Forelimb muscle (tissue), 1 donor: ENCODE measurements at places on chromosomes 11 and 22. TPM values are rescaled to one million over a fixed set of nuclear protein-coding genes. Genes with fewer than 3 reads are reported as not detected.

The LRRC75B gene
- polyA plus RNA-seq, result 6.2 TPM

- DNase-seq, result no peak
Observed at GRCh38 chr22:17319546-17319945, 49.7 kb upstream of the CECR2 start.

The ACCS gene
- 25.5 TPM for polyA plus RNA-seq

DNA sequence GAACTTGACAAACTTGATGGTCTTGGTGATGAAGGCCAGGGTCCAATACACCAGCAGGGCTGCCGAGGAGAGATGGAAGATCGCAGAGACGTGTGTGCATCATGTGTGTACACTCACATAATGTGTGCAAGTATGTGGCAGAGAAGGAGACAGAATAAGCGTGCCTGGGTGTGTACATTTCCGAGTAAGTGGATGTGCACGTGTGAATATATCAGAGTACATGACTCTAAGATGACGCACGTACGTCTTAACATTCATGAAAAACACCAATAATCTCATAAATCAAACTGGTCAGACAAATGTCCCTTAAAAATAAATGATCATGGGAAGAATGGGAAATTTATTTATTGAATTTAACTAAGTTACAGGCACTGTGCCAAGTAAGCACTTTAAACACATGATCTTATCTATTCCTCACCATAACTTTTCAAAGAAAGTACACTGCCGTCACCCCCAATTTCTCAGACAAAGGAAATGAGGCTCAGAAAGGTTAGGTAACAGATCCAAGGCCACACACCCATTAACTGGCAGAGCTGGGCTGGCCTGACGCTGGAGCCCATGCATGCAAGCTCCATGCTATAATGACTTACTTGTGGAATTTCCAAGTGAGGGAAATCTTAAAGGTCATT is 13.0 kb downstream of the ABCC8 start:
- no peak for DNase-seq

The PNPLA5 gene
- polyA plus RNA-seq, result not detected

The C1QTNF4 gene
- 9.1 TPM for polyA plus RNA-seq
